NCI-H1930 (cell line): ENCODE measurements at places on chromosomes 4 and X.

- no peak for DNase-seq
Observed at GRCh38 chrX:78923198-78924015, 21.8 kb upstream of the P2RY10 start.

DNA sequence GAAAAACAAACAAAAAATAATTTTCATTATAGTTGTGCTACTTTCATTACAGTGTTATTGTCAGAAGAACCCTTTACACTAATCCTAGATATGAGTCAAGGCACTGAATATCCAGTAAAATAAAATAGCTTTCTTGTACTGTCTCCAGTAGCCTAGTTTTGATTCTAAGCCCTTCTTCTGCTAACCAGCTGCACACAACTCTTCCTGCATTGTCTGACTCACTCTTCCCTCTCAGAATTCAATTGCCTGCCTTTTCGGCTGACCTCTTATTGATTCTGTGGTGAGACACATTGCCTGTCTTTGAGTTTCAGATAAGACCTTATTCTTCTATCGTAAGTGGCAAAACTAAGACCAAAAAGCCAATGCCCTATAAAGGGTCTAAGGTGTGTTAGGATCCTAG lies 26.7 kb upstream of the PCDH18 start:
- DNase-seq: no peak

DNA sequence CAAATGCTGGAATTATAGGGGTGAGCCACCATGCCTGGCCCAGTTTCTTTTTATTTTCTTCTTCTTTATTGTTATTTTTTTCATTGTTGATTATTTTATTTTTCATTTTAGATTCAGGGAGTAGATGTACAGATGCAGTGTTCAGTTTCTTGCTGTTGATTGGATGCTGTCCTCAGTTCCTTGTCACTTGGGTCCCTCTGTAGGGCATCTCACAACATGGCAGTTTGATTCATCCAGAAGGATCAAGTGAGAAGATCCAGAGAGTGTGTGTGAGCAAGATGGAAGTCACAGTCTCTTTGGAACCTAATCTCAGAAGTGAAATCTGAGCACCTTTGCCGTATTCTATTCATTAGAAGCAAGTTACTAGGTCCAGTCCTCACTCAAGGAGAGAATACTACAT lies 20.9 kb downstream of the HMGB3 start:
- no peak for DNase-seq

DNA sequence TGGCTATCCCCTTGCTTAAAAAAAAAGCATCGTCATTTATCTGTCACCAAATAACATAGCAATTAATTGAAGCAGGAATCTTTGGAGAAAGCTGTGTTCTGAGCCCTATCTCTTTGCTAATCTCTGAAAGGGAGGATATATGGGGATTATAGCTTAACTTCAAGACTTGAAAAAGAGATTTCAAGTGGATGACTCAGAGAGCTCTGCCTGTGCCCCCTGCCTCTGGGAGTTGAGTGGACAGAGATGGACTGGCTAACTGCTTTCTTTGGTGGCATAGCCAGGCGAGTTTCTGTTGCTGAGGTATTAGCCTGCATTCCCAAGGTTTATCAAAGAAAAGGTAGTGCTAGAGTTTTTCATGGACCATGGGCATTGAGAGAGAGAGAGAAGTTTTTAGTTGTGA lies 91.6 kb downstream of the DDIT4L start:
- DNase-seq: no peak

- no peak for DNase-seq
Observed at GRCh38 chrX:130840345-130840744, 62.7 kb downstream of the ENOX2 start.

- no peak for DNase-seq
Observed at GRCh38 chr4:158176776-158177175, 4.0 kb upstream of the GASK1B start.

GRCh38 chrX:17535229-17535628 lies 160.2 kb downstream of the NHS start:
- DNase-seq: no peak

DNA sequence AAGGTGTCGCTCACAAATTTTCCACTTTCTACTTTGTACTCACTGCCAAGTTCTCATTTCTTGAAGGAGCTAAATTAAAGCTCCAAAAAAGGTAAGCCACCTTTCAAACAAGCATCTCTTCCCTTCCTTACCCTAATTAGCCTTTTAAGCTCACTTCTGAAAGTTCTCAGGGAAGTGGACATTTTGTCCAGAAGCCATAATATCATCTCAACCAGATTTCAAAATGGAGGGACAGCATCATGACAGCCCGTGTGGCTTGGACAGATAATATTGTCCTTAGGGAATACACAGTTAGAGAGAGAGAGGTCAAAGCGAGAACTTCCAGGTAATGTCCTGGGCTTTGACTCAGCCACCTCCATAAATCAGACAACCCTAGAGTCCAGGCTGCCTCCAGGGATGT lies 93.8 kb upstream of the ANXA3 start:
- no peak for DNase-seq

DNA sequence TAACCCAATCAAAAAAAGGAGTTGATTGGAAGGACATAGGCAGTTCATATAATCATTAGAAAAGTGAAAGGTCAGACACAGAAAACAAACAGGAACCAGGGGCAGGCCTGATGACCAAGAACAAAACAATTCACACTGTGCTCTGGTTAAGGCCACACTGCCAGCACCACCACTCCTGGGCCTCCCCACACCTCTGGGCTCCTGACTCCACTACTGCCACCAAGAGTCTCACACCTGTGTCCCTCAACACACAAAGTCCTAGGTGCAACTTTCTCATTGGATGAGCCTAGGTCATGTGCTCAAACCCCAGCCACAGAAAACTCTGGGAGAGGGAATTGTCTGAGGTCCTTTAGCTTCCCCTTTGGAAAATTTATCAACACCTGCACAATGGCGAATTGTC lies 11.1 kb upstream of the FAM9C start:
- no peak for DNase-seq

DNA sequence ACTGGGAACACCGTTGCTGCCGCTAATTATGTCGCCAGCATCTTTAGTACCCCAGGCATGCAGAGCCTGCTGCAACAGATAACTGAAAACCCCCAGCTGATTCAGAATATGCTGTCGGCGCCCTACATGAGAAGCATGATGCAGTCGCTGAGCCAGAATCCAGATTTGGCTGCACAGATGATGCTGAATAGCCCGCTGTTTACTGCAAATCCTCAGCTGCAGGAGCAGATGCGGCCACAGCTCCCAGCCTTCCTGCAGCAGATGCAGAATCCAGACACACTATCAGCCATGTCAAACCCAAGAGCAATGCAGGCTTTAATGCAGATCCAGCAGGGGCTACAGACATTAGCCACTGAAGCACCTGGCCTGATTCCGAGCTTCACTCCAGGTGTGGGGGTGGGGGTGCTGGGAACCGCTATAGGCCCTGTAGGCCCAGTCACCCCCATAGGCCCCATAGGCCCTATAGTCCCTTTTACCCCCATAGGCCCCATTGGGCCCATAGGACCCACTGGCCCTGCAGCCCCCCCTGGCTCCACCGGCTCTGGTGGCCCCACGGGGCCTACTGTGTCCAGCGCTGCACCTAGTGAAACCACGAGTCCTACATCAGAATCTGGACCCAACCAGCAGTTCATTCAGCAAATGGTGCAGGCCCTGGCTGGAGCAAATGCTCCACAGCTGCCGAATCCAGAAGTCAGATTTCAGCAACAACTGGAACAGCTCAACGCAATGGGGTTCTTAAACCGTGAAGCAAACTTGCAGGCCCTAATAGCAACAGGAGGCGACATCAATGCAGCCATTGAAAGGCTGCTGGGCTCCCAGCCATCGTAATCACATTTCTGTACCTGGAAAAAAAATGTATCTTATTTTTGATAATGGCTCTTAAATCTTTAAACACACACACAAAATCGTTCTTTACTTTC lies 1.8 kb downstream of the UBQLN2 start:
- no peak for DNase-seq

- no peak for DNase-seq
Observed at GRCh38 chr4:153065276-153065675, 129.2 kb downstream of the FHDC1 start.

DNA sequence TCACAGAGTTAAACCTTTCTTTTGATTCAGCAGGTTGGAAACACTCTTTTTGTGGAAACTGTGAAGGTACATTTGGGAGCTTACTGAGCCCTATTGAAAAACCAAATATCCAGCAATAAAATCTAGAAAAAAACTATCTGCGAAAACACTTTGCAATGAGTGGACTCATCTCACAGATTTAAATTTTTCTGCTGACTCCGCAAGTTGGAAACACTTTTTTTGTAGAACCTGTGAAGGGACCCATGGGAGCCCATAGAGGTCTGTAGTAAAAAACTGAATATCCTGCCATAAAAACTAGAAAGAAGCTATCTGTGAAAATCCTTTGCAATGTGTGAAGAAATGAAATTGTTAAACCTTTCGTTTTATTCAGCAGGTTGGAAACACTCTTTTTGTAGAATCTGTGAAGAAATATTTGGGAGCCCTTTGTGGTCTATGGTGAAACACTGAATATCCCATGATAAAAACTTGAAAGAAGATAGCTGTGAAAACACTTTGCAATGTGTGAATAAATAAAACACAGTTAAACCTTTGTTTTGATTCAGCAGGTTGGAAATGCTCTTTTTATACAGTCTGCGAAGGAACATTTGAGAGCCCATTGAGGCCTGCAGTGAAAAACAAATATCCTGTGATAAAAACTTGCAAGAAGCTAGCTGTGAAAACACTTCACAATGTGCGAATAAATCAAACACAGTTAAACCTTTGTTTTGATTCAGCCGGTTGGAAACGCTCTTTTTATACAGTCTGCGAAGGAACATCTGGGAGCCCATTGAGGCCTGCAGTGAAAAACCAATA lies 22.3 kb upstream of the DCUN1D4 start:
- no peak for DNase-seq

DNA sequence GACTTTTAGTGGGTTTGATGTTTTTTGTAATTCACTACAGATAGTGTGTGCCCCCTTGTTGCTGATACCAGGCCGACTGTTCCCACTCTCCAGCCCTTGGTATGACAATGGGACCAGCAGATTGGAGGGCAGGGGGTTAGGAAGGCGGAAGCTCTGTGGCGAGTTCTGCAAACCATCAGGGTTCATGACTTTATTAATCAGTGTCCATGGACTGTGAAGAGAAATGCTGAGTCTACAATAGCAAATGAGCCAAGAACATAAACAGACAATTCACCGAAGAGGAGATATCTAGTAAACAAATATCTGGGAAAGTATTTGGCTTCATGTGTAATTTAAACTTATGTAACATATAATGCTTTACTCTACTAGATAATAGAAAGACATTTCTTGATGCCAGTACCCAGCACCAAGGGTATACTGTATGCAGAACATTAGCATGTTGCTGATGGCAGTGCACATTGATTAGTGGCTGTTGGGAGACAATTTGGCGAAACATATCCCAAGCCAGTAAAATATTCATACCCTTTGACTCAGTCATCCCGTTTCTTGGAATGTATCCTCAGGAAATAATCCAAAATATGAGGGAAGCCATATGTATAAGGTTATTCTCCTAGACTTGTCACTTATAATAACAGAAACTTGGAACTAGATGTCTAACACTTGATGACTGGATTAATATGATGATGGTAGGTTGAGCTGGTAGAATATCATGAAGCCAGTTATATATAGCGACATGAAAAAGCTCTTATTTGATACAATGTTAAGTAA lies 169.4 kb downstream of the PTTG2 start:
- no peak for DNase-seq

- no peak for DNase-seq
Observed at GRCh38 chrX:23784470-23785331, 1.7 kb downstream of the SAT1 start.

DNA sequence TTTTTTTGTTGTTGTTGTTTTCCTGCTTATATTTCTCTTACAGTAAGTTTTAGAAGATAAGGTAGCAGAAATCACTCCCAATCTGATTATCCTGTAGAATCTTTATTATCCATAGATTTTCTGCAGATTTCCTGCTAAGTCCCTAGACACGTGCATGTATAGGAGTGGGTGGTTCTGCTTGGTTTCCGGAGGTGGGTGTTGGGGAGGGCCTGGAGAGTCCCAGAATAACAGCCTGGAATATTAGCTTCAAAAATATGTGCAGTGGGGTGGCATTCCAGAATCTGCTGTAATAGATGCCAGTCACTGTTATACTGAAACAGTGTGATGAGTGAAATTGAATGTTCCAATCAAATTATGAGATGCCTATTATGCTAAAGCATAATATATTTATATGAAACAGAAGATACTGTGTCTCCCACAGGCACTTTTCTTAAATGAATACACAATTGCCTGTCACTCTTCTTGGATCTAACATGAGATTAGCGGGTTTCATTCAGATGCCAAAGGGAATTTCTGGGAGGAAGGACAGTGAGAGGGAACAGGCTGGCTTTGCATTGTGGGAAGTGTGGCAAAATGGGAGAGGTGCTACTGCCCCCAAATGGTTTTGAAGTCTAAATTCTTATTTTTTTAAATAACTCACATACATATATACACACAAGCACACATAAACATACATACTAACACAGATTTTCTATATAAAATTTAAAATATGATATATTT lies 37.6 kb downstream of the C4orf50 start:
- DNase-seq: no peak

DNA sequence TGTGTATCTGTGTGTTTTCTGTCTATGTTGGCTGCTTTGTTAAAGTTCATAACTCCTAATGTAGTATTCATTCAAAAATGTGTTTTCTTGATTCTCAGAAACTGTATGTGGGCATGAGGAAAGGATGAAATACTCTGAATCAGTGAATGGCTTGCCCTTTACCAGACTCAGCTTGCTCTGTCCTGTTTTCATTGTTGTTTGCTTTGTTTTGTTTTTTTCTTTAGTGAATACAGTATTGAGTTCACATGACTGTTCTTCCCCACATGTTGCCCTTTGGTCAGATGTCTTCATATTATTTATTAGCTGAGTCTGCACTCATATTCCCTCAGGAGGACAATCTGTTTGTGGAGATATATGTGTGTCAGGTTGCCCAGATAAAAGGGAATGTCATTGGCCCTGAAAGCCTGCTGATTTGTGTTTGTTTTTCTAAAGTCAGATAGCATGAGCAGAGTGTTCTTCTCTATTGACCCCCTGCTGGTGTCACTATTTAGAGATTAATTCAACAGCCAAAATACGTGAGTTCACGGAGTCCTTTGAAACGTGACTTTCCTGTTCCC lies 1184.4 kb downstream of the RPA4 start:
- DNase-seq: no peak

DNA sequence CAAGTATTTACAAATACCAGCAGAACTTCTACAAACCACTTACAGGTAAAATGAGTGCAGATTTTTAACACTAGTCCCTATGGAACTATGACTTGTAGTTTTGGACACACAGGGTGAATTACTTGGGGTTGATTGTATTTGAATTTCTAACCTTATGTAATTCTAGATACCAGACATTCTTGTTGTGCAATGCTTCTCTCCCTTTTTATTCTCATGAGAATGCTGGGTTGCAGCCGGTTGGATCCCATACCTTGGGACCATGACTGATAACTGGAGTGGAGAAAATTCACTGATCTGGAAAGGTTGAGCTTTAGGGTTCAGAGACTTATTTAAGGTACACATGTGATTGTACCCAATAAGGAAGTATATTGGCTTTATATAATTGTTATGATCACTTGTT lies 8.8 kb downstream of the TET2 start:
- DNase-seq: no peak

DNA sequence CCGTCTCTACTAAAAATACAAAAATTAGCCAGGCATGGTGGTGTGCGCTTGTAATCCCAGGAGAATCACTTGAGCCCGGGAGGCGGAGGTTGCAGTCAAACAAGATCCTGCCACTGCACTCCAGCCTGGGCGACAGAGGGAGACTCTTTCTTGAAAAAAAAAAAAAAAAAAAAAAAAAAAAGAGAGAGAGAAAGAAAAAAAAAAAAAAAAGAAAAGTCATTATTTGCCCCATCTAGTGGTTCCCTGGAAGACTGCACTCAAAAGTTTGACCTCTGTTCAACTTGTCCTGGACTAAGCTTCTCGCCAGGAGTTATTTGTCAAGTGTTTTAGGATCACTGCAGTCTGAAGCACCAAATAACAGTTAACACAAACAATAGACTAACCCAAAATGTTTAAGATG lies 45.3 kb upstream of the KCTD8 start:
- no peak for DNase-seq
